ENCODE measurements at places on chromosomes 4 and X. TPM values are rescaled to one million over a fixed set of nuclear protein-coding genes. Genes with fewer than 3 reads are reported as not detected.
A peak's percentile ranks its signal among the peaks of the same experiment; 100 is the strongest.

The TMEM156 gene
- polyA plus RNA-seq = 9.1 TPM

The HSFX2 gene
- not detected for polyA plus RNA-seq

The STOX2 gene
- polyA plus RNA-seq = 0.23 TPM

The MAGEC3 gene
- not detected for polyA plus RNA-seq

The PAGE4 gene
- polyA plus RNA-seq = not detected

The STK26 gene
- polyA plus RNA-seq = 18.7 TPM

The CTAG1B gene
- not detected for polyA plus RNA-seq

The PAGE5 gene
- not detected for polyA plus RNA-seq

The CXCL10 gene
- polyA plus RNA-seq = 77.1 TPM

The TLR8 gene
- polyA plus RNA-seq = 1.7 TPM

The NDST3 gene
- polyA plus RNA-seq = not detected

The RHOXF2B gene
- not detected for polyA plus RNA-seq

The PDLIM3 gene
- 7.9 TPM for polyA plus RNA-seq

The PDLIM5 gene
- 43.0 TPM for polyA plus RNA-seq

The CCKAR gene
- not detected for polyA plus RNA-seq

The GPR119 gene
- polyA plus RNA-seq = not detected

The CCNQ gene
- 37.9 TPM for polyA plus RNA-seq

DNA sequence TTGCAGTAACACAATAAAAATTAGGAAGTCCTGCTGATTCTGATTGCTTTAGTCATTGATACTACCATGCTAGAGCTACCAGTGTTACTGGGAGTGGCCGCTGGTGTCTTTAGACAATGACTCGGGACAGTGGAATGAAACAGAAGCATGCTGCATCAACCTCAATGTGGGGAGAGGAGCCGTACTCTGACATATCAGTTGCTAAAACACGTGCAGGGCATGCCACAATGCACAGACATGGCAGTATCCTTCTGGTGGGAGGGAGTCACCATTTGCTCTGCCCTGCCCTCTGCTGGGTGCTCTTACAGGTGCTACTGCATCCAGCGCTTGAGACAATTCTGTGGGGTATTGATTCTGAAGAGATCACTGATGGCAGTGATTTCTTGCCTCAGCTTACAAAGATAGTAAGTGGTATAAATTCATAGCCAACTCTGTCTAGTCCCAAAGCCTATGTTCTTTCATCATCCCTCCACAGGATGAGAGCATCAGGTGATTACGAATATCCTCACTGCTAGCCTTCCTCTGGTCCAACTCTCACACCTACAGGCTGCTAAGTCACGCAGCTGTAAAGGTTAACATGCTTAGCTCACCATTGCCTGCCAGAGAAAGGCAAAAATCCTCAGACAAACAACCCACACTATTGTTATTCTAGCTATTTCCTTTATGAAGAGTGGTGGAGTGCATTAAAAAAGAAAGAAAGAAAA lies 43.7 kb downstream of the NSG1 start:
- H3K36me3 ChIP-seq = peaks cover 16% of the 10 kb centered on the region
- H3K27ac ChIP-seq = no peak overlapping the region
- H3K4me3 ChIP-seq = no peak overlapping the region
- DNase-seq = no peak
- H3K4me1 ChIP-seq = no peaks in the 10 kb centered on the region

- no peaks in the 10 kb centered on the region for H3K36me3 ChIP-seq
- DNase-seq = no peak
- no peaks in the 10 kb centered on the region for H3K4me1 ChIP-seq
- no peak overlapping the region for H3K4me3 ChIP-seq
Observed at GRCh38 chr4:47662975-47663374, 174.9 kb downstream of the CORIN start.

GRCh38 chrX:119970574-119970973 lies 27.0 kb upstream of the NKAP start:
- no peak overlapping the region for H3K27ac ChIP-seq
- no peak overlapping the region for H3K4me3 ChIP-seq
- H3K27me3 ChIP-seq = no peaks in the 10 kb centered on the region
- H3K36me3 ChIP-seq = no peaks in the 10 kb centered on the region

- H3K36me3 ChIP-seq = no peaks in the 10 kb centered on the region
- H3K4me1 ChIP-seq = no peaks in the 10 kb centered on the region
- no peak overlapping the region for H3K27ac ChIP-seq
- no peak overlapping the region for H3K4me3 ChIP-seq
- DNase-seq = no peak
Observed at GRCh38 chr4:14802596-14802995, 199.7 kb upstream of the CPEB2 start.

DNA sequence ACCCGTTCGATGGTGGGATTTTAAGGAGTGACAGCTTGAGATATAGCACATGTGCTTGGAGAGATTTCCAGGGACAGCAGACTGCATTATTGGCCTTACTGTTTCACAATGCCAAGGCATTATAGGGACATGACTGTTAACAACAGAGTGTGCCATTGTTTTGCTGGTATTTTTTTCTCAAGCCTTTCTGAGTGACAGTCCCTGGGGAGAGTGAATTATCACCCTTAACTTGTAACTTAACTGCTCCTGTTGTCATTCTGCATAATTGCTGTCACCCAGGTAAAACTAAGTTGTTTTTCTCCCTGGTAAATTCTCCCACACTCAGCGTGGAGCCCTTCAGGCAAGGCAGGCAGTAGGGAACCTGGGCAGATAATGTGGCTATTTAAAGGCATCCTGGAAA lies 989.2 kb upstream of the LCORL start:
- no peak overlapping the region for H3K4me3 ChIP-seq
- no peaks in the 10 kb centered on the region for H3K4me1 ChIP-seq
- no peaks in the 10 kb centered on the region for H3K27me3 ChIP-seq
- no peak overlapping the region for H3K27ac ChIP-seq

DNA sequence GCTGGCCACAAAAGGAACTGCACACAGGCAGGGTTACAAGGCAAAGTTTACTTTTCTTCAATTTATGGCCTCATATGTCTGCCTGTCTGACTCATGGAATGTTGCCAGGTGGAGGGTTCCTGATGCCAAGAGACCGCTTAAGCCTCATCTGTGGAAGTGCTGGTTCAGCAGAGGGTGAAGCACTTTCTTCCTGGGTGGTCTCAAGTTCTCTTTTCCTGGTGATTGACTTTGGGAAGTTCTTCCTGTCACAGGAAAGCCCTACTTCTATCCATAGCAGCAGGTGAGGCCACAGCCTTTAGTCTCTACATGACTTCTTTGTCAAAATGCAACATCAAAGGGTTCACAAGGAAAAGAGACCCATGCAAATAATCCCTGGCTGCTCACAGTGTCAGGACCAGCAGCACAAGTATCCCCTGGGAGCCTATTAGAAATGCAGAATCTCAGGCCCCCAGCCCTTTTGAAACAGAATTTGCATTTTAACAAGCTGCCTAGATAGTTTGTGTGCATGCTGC lies 81.4 kb upstream of the IGFBP7 start:
- peak; percentile 75 for DNase-seq
- H3K4me1 ChIP-seq = peaks cover 27% of the 10 kb centered on the region
- no peak overlapping the region for H3K27ac ChIP-seq
- H3K4me3 ChIP-seq = no peak overlapping the region

DNA sequence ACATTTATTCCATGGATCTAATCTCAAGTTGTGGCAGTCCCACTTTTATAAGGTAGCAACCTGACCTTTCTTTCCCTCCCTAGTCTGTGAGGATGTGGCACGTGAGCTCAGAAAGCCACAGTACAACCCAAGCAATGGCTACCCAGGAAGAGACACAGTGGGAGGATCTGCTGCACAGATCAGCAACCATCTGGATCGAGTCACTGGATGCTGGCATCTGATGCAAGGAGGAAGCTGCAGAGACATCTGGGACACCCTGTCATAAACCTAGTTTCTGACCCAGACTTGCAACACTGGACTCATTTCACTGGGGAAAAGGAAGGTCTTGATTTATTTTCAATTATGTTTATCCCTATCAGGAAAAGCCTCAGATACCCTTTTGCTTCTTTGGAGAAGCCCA lies 327.1 kb downstream of the PAPSS1 start:
- no peaks in the 10 kb centered on the region for H3K27me3 ChIP-seq
- no peaks in the 10 kb centered on the region for H3K36me3 ChIP-seq
- no peak overlapping the region for H3K4me3 ChIP-seq
- H3K27ac ChIP-seq = no peak overlapping the region
- H3K4me1 ChIP-seq = peaks cover 18% of the 10 kb centered on the region

DNA sequence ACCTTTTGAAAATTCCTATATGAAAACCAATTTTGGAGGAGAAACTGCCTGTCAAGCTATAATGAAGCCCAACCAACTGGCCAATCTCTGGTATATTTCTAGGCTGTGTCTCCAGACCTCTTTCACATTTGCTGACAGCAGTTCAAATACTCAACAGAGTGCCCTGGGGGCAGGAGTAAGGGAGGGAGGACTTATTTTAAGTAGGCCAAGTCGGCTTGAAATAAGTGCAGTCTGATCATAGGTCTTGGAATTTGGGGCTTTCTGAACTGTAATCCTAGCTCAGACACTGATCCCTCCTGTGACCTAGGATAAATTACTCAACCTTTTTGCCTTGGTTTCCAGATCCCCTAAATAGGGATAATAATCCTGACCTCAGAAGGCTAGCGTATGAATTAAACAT lies 59.4 kb upstream of the SLC7A11 start:
- H3K4me1 ChIP-seq = no peaks in the 10 kb centered on the region
- no peak overlapping the region for H3K27ac ChIP-seq
- no peak for DNase-seq
- H3K27me3 ChIP-seq = no peaks in the 10 kb centered on the region
- H3K4me3 ChIP-seq = no peak overlapping the region
- no peaks in the 10 kb centered on the region for H3K36me3 ChIP-seq

- H3K36me3 ChIP-seq = no peaks in the 10 kb centered on the region
- H3K4me3 ChIP-seq = no peak overlapping the region
- no peak overlapping the region for H3K27ac ChIP-seq
- H3K27me3 ChIP-seq = no peaks in the 10 kb centered on the region
- H3K4me1 ChIP-seq = no peaks in the 10 kb centered on the region
Observed at GRCh38 chr4:89161841-89162240, 50.5 kb downstream of the TIGD2 start.

- DNase-seq = no peak
- H3K4me1 ChIP-seq = peaks cover 6% of the 10 kb centered on the region
- H3K27me3 ChIP-seq = no peaks in the 10 kb centered on the region
Observed at GRCh38 chr4:139900964-139901376, 235.4 kb downstream of the MGST2 start.

GRCh38 chrX:119622356-119623232 lies 16.4 kb upstream of the NKRF start:
- no peak overlapping the region for H3K4me3 ChIP-seq
- no peaks in the 10 kb centered on the region for H3K4me1 ChIP-seq
- no peaks in the 10 kb centered on the region for H3K27me3 ChIP-seq
- no peaks in the 10 kb centered on the region for H3K36me3 ChIP-seq
- H3K27ac ChIP-seq = no peak overlapping the region
- peak; percentile 71 for DNase-seq

DNA sequence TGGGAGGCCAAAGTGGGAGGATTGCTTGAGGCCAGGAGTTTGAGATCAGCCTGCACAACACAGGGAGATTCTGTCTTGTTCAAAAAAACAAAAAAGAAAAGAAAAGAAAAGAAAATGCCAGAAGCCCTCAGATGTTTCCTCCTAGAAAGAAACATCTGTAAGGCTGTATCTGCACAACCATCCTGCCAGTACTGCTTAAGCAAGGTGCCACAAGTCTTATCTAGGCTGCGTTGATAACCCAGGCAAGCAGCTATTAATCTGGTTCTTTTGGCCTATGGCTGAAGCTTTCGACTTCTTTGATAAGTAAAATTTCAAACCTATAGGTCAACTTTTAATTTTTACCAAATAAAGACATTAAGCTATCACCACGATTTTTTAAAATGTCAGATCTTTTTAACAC lies 3.1 kb downstream of the COX18 start:
- H3K4me1 ChIP-seq = no peaks in the 10 kb centered on the region
- H3K27ac ChIP-seq = no peak overlapping the region
- no peak for DNase-seq
- H3K36me3 ChIP-seq = no peaks in the 10 kb centered on the region
- H3K4me3 ChIP-seq = no peak overlapping the region

- DNase-seq = no peak
- no peak overlapping the region for H3K27ac ChIP-seq
- no peak overlapping the region for H3K4me3 ChIP-seq
- no peaks in the 10 kb centered on the region for H3K4me1 ChIP-seq
- no peaks in the 10 kb centered on the region for H3K27me3 ChIP-seq
Observed at GRCh38 chrX:31550158-31550557, 478.3 kb upstream of the FTHL17 start.

DNA sequence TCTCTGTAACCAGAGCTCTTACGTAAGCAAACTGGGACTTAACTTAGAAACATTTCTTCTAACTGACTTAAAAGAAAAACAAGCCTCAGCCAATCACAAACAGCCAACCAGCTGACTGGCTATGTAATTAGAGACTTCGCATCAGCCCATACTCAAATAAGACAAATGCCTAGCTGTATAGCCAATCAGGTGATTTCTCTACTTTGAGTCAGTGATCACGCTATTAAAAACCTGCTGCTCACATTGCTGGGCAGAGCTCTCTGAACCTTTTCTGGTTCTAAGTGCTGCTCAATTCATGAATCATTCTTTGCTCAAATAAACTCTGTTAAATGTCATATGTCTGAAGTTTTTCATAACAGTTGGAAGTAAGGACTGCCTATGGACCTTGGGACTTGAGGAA lies 9.9 kb upstream of the SMIM10L2A start:
- no peak overlapping the region for H3K27ac ChIP-seq
- H3K36me3 ChIP-seq = no peaks in the 10 kb centered on the region
- DNase-seq = no peak
- H3K4me1 ChIP-seq = no peaks in the 10 kb centered on the region
- H3K27me3 ChIP-seq = no peaks in the 10 kb centered on the region
- no peak overlapping the region for H3K4me3 ChIP-seq

DNA sequence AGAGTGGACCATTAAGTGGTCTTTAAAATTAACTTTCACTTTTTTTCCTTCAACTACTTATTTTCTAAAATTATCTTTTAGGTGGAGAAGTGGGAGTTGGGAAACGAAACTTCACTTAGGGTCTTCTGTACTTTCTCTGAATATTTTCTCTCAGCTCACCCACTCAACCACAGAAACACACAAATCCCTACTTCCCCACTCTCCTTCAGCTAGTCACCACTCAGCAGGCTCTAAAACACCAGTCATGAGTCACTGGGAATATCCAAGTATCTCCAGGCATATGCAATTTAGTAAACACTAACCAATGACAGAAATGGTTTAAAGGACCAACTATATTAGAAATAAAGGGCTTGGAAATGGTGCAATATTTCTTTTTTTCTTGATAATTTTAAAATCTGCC lies 153.0 kb upstream of the RPS6KA6 start:
- H3K27ac ChIP-seq = no peak overlapping the region
- no peak overlapping the region for H3K4me3 ChIP-seq
- no peaks in the 10 kb centered on the region for H3K27me3 ChIP-seq
- no peak for DNase-seq

GRCh38 chr4:159547645-159548308 lies 444.9 kb downstream of the RAPGEF2 start:
- no peaks in the 10 kb centered on the region for H3K27me3 ChIP-seq
- no peak overlapping the region for H3K4me3 ChIP-seq
- DNase-seq = no peak
- no peaks in the 10 kb centered on the region for H3K36me3 ChIP-seq
- no peaks in the 10 kb centered on the region for H3K4me1 ChIP-seq

GRCh38 chr4:83947830-83948193 lies 411.9 kb downstream of the GPAT3 start:
- H3K27me3 ChIP-seq = no peaks in the 10 kb centered on the region
- no peak overlapping the region for H3K4me3 ChIP-seq
- DNase-seq = no peak

GRCh38 chrX:13658602-13659001 lies 5.7 kb downstream of the TCEANC start:
- H3K4me3 ChIP-seq = no peak overlapping the region
- DNase-seq = no peak
- H3K27me3 ChIP-seq = no peaks in the 10 kb centered on the region
- peak overlapping the region; percentile 19 for H3K27ac ChIP-seq
- no peaks in the 10 kb centered on the region for H3K36me3 ChIP-seq
- H3K4me1 ChIP-seq = no peaks in the 10 kb centered on the region
